CD4-positive, alpha-beta memory T cell (primary cell): ENCODE measurements at places on chromosomes 1 and 21.

DNA sequence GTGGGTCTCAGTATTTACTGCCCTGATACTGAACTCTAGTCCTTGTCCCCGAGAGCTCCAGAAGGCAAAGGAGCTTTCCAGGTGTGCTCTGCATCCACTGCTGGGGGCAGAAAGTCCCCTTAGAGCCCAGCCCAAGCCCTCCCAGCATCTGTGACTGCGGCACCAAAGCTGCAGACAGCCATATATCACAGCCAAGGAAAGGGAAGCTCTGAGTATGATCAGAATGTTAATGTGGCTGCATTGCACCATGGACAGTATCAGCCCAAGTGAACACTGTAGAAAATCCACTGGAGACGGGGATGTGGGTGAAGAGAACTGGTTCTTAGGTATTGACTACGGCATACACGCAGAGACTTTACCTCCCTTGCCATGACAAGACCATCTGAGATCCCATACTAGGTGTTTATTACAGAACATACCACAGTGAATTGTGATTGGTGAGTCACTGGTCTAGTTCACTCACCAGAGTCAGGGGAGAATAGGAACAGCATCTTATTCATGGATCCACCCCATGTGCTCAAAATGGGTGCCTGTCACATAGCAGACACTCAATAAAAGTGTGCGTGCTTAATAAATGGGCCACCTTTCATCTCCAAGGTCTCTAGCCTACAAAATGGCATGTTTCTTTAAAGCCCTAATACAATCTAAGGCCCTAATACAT is 170.3 kb downstream of the HHIPL2 start:
- no peaks in the 10 kb centered on the region for H3K4me1 ChIP-seq
- H3K4me3 ChIP-seq, result no peak overlapping the region
- H3K36me3 ChIP-seq, result no peaks in the 10 kb centered on the region
- no peaks in the 10 kb centered on the region for H3K27me3 ChIP-seq

DNA sequence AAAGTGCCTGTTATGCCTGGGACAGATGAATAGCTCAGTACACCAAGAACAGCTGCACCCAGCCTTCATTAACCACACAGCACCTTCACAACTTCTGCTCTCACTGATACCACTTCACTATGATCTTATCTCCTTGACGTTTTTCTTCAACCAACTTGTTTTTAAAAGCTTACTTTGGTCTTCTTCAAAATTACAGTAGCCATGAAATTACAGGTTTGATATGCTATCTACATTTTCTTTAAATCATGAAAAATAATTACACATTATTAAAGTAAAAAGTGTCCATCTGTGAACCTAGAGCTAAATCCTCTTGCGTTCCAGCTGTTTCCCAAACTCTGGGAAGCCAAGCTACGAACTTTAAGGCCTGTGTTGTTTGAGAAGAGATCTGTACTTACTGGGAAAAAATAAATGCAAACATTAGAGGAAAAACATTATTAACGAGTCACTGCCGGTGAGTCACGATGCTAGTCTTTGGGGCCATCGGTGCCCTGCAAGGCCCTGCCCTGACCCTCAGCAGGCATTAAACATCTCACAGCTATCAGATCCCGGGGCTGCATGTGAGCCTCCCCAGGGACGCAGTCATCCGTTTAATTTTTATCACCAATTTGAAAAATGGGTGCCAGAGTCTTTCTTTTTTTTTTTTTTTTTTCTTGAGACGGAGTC is 56.3 kb upstream of the GPR153 start:
- H3K27me3 ChIP-seq, result no peaks in the 10 kb centered on the region
- DNase-seq, result no peak
- no peak overlapping the region for H3K27ac ChIP-seq
- H3K4me1 ChIP-seq, result no peaks in the 10 kb centered on the region
- no peaks in the 10 kb centered on the region for H3K36me3 ChIP-seq

DNA sequence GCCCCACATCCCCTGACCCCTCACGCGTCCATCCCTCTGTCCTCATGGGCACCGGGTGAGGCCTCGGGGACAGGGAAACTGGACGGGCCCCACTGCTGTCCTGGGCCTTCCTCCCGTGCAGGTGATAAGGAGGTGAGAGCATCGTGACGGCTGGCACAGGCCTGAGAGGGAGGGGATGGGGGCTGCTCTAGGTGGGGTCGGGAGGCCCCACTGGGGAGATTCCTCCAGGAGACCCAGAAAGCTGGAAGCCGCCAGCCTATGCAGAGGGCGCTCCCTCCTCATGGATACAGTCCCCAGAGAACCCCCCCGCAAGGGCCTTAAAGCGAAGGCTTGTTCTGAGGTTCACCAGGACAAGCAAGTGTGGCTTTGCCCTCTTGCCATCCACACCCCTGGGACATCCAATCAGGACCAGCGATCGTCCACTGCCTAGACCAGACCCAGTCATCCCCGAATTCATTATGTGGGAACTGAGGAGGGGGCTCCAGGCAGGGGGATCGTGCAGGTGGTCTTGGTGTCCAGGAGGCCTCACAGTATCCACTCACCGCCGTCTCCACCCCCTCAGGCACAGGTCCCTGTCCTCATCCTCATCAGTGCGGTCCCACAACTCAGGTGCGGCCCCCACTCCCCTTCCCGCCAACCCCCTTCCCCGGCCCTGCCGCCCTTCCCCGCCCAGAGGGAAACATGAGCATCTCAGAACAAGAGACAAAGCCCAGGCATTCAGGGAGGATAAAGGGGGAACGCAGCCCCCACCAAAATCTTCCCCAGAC is 45.3 kb upstream of the COL18A1 start:
- DNase-seq, result no peak
- H3K27ac ChIP-seq, result no peak overlapping the region
- no peak overlapping the region for H3K4me3 ChIP-seq
- H3K27me3 ChIP-seq, result no peaks in the 10 kb centered on the region
- peaks cover 7% of the 10 kb centered on the region for H3K4me1 ChIP-seq
- H3K36me3 ChIP-seq, result no peaks in the 10 kb centered on the region

DNA sequence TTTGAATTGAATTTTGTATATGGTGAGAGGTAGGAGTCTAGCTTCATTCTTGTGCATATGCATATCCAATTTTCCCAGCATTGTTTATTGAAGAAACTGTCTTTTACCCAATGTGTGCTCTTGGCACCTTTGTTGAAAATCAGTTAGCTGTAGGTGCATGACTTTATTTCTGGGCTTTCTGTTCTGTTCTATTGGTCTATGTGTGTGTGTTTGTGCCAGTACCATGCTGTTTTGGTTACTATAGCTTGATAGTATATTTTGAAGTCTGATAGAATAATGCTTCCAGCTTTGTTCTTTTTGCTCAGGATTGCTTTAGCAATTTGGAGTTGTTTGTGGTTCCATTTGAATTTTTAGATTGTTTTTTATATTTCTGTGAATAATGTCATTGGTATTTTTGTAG is 9.4 kb upstream of the ZMYM1 start:
- no peak overlapping the region for H3K27ac ChIP-seq
- H3K27me3 ChIP-seq, result no peaks in the 10 kb centered on the region
- no peak overlapping the region for H3K4me3 ChIP-seq
